ENCODE measurements at places on chromosomes 1 and 21.
A peak's percentile ranks its signal among the peaks of the same experiment; 100 is the strongest.

DNA sequence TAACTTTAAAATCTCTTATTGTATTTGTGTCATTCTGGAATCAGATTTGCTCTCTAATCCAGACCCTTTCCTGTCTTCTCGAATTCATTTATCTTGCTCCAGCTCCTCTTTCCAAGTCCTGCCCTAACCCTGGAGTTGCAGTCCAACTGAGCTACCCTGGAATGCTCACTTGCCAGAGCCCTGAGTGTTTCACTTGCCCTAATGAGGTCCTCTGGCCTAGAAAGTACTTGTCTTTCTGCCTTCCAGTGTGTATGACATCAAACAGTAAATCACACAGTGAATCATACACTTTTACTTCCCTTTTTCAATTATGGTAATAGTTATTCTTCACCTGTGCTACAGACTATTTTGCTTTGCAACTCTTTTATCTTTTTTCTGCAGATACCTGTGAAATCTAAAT lies 96.9 kb downstream of the NEK7 start:
- peak; percentile 67 for DNase-seq

GRCh38 chr1:224052772-224053171 lies 61.1 kb upstream of the FBXO28 start:
- DNase-seq: peak; percentile 16

- no peak for DNase-seq
These were observed 51.2 kb upstream of the TNR start for GRCh38 chr1:175794586-175794985.

DNA sequence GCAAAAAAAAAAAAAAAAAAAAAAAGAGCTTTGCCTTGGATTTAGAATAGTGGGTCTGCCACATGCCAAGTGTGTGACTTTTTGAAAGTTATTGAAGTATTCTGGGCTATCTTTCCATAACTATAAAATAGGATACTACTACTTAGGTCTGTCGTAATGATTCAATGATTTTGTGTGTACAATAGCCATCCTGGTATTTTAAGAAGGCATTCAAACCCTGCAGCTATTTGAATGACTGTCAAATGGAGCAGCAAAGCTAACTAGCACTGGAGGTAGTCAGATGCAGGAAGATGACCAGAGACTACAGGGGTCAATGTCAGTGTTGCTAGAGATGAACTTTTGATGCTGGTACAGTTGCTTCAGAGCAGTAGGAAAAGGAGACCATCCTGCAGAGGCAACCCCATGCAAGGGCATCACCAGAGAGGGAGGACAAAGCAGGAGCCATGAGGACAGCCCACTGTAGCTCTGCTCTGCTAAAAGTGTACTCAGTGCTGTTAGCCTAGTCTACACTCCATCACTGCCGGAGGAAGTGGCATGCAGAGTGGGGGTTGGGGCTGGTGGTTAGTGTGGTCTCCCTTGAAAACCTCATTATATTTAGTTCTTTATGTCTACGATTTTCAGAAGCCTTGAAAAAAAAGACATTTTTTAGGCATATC lies 29.0 kb downstream of the DUSP10 start:
- DNase-seq: no peak

- peak; percentile 77 for DNase-seq
These were observed 67.6 kb downstream of the TENT5C start for GRCh38 chr1:117673405-117673804.

DNA sequence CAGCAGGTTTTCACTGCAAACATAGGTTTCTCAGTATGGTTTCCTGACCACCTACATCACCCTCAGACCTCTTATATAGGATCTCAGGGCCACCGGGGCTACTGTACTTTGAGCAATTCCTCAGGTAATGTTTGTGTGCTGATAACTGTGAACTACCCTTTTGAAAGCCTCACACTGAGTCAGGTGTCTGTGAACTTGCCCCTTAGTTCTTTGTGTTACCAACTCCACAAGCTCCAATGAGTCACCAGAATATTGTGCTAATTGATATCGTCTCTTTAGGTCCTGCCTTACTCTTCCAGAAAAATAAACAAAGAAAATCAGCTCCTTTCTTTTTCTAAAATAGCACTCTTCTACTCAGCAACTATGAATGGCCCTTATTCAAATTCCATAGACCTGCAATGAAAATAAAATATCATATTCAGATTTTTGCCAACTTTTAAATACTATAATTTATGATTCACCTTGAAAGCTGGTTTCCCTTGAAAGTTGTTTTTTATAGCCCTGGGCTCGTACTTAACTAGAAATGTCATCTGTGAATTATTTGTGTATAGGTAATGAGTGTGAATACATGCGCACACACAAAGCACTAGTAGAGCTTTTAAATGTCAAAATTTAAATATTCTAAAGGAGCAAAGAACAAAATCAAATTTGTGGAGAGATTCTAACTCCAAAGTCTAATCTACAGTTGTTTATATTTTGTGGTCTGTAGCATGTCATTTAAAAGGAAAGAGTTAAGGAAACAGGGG lies 88.1 kb upstream of the WARS2 start:
- no peak for DNase-seq

DNA sequence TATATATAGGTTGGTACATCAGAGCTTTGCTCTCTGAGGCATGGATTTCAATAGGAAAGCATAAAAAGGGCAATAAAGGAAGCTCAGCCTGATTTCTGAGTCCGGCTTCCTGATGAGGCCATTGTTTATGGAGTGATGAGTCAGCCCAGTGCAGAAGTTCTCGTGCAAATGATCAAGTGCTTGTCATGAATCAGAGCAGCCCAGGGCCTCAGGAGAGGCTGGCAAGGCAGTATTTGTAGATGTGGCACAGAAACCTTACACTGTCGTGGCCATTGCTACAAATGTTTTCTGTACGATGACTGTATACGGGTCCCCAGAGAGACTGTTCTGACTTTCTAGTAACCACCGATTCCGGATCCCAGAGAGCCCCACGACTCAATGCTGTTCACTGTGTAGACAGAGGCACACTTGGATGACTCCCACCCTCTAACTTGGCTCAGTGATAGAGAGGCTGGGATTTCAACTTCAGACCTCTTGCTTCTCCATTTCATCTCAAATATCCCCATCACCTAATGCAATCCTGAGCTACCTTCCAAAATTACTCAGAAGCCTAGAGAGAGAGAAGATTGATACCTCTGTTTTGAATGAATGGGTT lies 26.8 kb downstream of the UMODL1 start:
- peak; percentile 100 for DNase-seq

DNA sequence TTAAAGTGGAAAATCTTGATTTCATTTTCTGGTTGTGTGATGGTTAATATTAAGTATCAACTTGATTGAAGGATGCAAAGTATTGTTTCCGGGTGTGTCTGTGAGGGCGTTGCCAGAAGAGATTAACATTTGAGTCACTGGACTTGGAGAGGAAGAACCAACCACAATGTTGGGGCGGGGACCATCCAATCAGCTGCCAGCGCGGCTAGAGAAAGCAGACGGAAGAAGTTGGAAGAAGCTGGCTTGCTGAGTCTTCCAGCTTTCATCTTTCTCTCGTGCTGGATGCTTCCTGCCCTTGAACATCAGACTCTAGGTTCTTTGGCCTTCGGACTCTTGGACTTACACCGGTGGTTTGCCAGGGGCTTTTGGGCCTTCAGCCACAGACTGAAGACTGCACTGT lies 832.6 kb upstream of the TMPRSS15 start:
- no peak for DNase-seq
